ENCODE measurements at places on chromosomes 1 and 21.

DNA sequence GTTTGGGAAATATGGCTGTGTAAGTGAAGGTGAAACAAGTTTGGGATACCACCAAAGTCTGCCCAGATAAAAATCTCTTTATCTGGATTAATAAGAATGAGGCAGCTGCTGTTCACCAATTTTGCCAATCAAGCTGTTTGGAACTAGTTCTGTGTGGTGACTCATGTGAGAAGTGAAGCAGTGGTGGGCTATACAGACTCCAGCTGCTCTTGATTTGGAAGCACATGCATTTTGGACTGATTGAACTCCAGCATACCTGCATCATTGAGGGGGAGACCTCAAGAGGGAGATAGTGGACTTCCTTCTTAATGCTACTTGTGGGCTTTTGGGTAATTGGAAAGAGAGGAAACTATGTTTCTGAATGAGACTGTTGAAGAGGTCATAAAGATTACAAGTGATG is 99.2 kb upstream of the B3GALT2 start:
- DNase-seq, result no peak

- DNase-seq, result no peak
Measured at GRCh38 chr1:202649553-202650392, 60.5 kb downstream of the SYT2 start.

GRCh38 chr1:27335506-27336422 is 6.1 kb upstream of the SYTL1 start:
- DNase-seq, result no peak

DNA sequence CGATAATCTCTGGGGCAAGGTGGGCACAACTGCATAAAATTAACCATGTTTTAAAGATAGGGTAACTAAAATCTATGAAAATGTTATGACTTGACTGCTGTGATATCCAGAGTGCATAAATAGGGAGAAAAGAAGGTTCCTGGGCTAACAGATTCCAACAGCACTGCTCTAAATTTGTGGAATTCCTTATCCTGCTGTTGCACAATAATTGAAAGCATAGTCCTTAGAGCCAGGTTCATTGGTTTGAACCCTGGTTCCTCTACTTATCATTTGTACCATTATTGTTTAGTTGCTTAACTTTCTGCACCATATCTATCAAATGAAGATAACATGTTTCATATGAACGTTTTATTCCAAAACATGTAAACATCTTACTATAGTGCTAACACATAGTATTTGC is 219.0 kb downstream of the NUF2 start:
- DNase-seq, result no peak

DNA sequence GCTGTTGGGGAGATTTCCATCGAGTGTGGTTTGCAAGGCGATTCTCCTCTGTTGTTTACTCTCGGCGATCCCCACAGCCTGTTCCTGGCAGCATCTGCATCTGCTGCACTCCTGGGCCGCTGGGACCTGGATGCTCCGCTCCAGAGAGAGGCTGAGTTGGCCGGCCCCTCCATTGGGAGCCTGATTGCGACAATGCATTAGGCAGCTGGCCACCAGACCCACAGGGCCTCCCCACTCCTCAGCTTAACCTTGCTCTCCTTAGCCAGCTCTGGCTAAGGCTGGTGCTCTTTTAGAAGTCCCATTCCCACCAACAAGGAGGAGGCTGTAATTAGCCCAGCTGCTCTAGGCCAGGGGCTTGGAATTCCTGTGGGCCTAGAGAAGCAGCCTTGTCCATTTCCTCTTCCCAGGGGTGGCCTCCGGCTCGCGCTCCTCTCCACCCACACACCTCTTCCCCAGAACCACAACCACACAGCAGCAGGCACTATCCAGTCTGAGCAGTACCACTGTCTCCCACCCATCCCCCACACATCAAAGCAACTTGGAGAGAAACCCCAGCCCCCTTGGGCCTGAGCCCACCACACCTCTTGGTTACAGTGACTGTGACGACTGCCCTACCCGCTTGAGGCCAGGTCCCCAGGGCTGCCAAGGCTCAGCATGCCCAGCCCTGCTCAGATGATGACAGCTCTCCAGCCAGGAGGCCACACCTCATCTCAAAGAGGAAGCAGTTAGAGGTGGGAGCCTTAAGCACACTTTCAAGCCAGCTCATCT is 193.8 kb upstream of the EDN2 start:
- DNase-seq, result no peak

GRCh38 chr1:9758559-9759121 is 65.1 kb downstream of the CLSTN1 start:
- DNase-seq, result no peak

- DNase-seq, result no peak
Measured at GRCh38 chr1:75985827-75986226, 53.6 kb upstream of the ASB17 start.

GRCh38 chr1:8378178-8378577 is 60.3 kb downstream of the SLC45A1 start:
- no peak for DNase-seq

GRCh38 chr1:8567146-8567545 is 249.2 kb downstream of the SLC45A1 start:
- DNase-seq, result no peak

- DNase-seq, result no peak
Measured at GRCh38 chr1:151314137-151314875, 12.9 kb downstream of the PI4KB start.

- DNase-seq, result no peak
Measured at GRCh38 chr1:177732178-177732577, 237.7 kb downstream of the SEC16B start.

GRCh38 chr1:226943156-226943555 is 3.1 kb downstream of the COQ8A start:
- DNase-seq, result no peak

DNA sequence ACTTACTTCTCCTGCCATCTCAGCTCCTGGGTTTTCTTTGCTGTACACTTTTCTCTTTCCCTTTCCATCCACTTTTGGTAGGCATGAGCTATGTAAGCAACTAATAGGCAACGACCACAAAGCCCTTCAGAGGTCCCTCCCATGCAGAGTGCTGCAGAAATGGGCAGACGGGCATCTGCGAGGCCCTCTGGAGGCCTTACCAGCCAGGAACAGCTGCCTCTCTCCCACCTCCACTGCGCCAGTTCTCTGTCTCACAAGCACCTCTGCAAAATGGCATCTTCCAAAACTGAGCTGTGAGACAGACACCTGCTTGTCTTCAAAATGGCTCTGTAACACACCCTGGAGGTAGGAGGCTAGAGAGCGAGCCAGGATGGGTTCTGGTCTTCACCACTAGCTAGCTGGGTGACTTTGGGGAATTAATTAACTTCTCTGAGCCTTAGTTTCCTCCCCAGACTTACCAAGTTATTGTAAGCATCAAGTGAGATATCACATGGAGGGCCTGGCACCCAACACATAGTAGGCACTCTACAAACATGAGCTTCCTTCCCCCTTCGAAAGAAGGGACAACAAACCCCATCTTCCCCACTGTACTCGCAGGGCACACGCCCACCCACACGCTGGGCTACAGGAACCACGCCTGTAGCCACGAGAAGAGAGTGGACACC is 62.0 kb downstream of the BCAR3 start:
- DNase-seq, result no peak

GRCh38 chr1:26038904-26039303 is 7.0 kb downstream of the SLC30A2 start:
- no peak for DNase-seq
